Activated CD4-positive, alpha-beta T cell treated with anti-CD3 and anti-CD28 coated beads for 1 hour (primary cell): ENCODE measurements at places on chromosomes 7 and 10.

GRCh38 chr7:151454305-151454704 is 14.4 kb upstream of the CRYGN start:
- no peak for DNase-seq

- no peak for DNase-seq
Observed at GRCh38 chr10:76582531-76582930, 1055.1 kb downstream of the KCNMA1 start.

GRCh38 chr7:39637400-39637799 is 14.0 kb downstream of the RALA start:
- no peak for DNase-seq

- no peak for DNase-seq
Observed at GRCh38 chr7:67659091-67659490, 662.5 kb downstream of the TYW1 start.

- DNase-seq = no peak
Observed at GRCh38 chr10:50679149-50679548, 55.4 kb upstream of the SGMS1 start.

GRCh38 chr7:4809091-4809591 is 33.7 kb downstream of the AP5Z1 start:
- peak; percentile 20 for DNase-seq

DNA sequence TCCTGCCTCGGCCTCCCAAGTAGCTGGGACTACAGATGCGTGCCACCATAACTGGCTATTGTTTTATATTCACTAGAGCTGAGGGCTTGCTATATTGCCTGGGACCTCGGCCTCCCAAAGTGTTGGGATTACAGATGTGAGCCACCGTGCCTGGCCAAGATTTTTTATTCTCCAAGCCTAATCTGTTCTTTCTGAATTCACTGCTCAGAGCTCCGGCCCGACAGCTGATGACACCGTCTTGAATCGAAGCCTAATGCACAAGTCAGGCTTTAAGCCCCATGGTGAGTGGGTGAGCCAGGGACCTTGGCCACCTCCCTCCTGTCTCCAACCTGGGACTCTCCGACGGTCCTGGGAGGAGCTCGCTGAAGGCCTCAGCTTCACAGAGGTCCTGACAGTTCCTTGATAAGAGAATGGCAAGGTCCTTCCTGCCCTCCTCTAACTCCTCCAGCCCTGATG is 338.9 kb downstream of the WDR37 start:
- no peak for DNase-seq

DNA sequence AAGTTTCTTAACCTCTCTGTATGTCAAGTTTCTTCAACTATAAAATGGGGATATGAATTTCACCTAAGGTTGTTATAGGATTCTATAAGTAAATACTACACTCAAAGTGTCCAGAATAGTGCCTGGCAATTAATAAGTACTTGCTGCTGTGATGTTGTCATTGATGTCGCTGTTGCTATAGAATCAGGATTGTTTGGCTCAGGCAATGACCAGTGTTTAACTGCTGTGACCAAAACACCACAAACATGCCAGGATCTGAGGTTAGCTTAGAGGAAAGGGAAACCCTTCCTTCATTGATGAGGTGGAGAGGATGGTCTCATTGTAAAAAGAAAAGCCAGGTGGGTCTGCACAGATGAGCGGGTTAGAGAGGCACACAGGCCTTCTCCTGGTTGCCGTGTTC is 223.1 kb upstream of the INHBA start:
- DNase-seq = no peak

- DNase-seq = no peak
Observed at GRCh38 chr10:5512881-5513612, 11.7 kb upstream of the CALML3 start.

DNA sequence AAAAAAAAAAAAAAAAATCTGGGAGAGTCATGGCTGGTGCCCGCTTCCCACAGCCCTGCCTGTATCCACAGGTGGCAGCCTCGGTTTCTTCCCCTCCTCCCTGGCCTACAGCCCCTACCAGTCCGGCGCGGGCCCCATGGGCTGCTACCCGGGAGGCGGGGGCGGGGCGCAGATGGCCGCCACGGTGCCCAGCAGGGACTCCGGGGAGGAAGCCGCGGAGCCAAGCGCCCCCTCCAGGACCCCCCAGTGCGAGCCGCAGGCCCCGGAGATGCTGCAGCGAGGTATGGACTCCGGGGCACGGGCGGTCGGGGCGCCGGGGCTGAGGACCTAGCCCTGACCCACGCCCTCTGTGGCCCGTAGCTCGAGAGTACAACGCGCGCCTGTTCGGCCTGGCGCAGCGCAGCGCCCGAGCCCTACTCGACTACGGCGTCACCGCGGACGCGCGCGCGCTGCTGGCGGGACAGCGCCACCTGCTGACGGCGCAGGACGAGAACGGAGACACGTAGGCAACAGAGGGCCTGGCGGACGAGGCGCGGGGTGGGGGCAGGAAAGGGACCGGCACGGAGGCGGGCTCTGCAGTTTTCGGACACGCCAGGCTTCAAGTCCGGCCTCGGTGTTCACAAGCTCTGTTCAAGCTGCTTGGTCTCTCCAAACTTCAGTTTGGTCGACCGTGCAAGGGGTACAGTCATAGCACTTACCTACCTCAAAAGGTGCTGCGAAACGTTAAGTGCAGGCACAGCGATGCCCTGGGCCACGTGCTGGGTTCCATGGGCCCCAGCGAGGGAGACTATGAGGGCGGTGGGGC is 3.9 kb downstream of the NFKB2 start:
- DNase-seq = peak; percentile 81

GRCh38 chr7:131501422-131501821 is 55.0 kb downstream of the PODXL start:
- DNase-seq = no peak

GRCh38 chr10:14695847-14696480 is 78.7 kb downstream of the FAM107B start:
- DNase-seq = no peak

- no peak for DNase-seq
Observed at GRCh38 chr10:44843484-44843883, 67.7 kb upstream of the TMEM72 start.

GRCh38 chr7:68067845-68068244 is 1071.2 kb downstream of the TYW1 start:
- DNase-seq = no peak

DNA sequence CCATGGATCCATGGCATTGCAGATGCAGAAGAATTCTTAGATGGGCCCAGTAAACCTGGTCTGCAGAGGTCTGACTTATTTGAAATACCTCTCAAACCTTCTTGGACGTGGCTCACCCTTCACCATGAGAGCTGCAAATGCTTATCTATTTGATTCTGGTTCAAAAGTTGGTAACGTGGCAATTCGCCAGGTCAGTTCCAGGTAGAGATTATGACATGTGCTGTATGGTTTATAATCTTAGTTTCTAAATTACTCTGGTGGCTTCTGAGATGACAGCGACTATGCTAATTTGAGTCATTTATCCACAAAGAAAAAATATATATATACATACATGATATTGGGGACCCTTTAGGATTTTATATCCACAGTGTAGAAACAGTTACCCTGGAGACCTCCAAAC is 68.8 kb downstream of the NRP1 start:
- no peak for DNase-seq

DNA sequence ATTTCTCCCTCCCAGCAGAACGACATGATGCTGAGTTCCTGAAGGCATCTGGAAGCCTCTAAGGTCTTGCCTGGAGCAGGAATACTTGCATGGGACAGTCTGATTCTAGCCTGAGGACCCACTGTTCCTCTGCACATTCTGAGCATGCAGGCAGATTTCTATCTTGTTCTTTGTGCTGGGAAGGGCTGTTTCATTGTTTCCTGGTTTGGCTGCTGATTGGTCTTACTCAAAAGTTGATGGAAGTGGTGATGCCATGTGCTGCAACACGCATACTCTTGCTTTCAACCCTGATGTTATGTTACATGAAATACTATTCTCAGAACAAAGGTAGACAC is 307.0 kb downstream of the GATA3 start:
- no peak for DNase-seq

DNA sequence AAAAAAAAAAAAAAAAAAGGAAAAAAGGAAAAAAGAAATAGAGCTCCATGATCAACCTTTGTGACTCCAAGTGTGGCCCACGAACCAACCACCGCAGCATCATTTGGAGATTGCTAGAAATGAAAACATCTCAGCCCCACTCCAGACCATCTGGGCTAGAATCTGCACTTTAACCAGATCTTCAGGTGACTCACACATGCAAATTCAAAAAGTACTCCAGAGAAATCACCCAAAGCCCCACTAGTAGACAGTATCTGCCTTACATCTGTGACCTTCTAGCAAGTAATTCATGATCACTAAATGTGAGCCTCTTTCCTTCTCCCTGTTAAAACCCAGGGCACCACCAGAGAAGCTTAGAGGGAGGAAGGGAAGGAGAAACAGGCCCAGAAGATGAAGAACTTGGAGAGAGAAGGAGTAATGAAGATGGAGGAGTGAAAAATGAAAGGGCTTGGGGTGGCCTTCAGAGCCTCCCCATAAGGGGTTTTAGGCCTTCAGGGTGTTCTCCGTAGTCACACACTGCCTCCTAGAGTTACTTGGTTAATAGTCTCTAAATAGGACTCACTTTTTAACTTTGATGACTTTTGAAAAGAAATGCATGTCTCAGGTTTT is 94.0 kb downstream of the SLC37A3 start:
- DNase-seq = no peak

- DNase-seq = no peak
Observed at GRCh38 chr10:60206735-60207134, 182.9 kb downstream of the ANK3 start.

DNA sequence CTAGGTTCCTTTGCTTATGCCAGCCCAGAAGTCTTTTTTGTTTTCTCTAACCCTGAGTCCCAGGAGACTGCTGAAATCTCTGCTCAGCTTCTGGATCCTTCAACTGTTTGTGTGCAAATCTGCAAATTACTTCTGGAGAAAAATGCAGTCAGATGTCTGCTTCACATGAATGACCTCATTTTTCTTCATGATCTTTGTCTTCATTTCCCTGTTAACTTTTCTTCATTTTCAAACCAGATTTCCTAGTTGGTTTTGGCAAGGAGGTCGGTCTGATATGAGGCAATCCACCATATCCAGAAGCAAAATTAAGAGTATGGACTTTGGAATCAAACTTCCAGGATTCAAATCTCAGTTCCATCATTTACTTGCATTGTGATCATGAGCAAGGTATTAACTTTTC is 66.8 kb downstream of the ZNF503 start:
- no peak for DNase-seq

- DNase-seq = no peak
Observed at GRCh38 chr7:141115965-141116364, 42.1 kb downstream of the TMEM178B start.

DNA sequence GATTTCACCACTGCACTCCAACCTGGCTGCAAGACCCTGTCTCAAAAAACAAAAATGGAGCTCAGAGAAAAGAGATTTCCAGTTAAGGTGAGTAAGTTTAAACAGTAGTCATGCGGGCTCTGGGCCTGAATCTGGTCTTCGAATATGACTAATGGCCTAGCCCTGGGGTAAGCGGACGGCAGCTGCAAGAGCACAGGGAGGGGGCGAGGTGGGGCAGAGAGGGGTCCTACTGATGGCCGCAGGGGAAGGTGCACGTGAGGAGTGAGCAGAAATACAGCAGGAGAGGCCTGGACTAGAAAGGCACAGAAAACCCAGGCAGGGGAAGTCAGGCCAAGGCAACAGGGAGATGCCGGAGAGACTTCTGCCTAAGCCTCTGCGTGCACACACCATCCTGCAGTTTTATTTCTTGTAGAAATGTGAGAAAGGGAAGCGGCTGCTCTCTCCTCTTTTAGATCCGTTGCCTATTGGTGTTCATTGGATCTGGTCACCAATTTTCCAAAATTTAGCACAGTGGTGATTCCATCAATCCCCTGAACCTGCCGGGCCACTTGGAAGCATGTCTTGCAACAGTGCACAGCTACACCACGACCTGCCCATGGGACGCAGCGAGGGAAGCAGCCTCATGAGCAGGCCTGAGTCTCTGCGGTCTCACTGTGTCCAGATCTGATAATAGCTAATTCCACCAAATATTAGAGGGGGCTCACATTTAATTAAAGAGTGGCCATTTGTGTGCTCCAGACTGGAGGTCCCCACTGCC is 139.0 kb downstream of the PAXIP1 start:
- DNase-seq = no peak

DNA sequence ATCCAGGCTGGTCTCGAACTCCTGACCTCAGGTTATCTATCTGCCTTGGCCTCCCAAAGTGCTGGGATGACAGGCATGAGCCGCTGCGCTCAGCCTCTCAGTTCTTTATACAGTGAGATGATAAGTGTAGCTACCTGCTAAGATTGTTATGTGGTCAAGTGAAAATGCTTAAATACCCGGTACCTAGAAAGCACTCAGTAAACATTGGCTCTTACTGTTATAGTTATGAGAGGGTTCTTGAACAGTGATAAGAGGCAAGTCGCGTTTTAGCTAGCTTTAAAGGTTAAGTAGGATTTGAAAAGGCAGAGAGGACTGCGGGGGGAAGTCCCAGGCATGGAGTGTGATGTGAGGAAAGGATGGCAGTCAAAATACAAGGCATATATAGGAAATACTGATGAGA is 4.5 kb downstream of the ZKSCAN1 start:
- DNase-seq = no peak

DNA sequence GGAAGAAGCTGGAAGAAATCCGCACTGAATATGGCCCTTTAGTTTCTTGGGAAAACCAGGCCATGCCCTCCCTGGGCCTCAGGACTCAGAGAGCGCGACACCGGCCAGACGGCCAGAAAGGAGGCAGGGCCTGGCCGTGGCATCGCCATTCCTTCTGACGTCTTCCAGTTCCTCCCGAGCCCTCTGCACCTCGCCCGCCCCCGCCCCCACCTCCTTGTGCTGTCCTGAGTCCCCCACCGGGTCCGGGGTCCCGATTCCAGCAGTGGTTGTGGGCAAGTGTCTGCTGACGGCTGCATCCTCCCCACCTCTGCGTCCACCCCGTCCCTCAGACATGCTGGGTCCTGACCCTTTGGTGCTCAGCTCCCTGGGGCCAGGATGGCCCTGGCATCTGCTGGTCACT is 312.1 kb upstream of the SHH start:
- DNase-seq = no peak

- DNase-seq = no peak
Observed at GRCh38 chr10:91590904-91591796, 41.7 kb downstream of the PPP1R3C start.

DNA sequence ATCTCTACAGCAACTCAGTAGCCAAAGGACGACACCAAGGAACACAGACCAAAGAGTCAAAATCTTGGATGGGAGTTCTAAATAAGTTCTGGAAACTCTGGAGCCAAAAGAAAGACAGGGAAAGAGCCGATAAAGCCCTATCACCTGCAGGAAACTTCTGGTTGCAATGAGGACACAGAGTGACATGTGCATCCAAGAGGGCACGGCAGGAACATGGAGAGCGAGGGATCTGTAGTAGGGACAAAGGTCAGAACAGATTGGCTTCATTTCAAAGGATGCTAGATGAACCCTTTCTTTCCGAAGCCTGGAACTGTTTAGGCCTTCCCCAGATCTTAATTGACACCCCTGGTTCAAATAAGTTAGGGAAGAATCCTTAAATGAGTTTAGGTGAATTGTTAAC is 39.5 kb downstream of the CACNA2D1 start:
- DNase-seq = no peak

DNA sequence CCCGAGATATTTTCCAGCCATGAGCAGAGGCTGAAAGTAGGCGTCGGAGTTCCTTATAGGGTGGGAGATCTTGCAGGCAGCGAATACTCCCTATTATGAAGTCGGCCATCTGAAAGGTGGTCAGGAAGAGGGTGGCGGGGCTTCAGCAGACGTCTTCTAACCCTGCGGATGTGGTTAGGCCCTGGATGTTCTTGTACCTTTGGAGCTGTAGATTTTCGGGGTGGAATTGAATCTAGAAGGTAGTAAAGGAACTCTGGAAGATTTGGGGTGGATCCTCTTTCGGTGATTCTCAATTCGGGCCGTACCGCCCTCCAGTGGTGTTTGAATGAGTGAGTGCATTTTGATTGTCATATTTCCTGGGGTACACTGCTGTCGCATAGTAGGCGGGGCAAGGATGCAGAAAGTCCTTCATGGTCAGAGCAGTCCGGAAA is 635 bp downstream of the NUP205 start:
- peak; percentile 50 for DNase-seq
